Putamen (tissue), 1 donor: ENCODE measurements at places on chromosomes 1 and 21.

GRCh38 chr1:67431156-67431765 is 1.1 kb upstream of the SERBP1 start:
- DNase-seq, result no peak

DNA sequence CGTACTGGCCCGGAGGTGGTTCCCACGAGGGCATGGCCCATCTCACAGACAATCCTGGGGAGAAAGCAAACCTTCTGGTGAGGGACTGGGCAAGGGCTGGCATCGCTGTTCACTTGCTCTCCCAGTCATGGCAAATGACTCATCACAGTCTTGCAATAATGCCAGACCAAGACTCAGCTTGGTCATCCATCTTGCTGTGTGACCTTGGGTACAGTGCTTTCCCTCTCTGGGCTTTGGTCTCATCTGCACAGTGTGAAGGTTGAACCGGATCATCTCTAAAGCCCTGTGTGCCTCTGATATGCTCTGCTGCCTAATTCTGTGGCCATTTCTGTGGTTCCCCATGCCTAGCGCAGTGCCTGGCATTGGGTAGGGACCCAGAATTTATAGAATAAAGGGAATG is 143.6 kb upstream of the CD34 start:
- DNase-seq, result no peak

DNA sequence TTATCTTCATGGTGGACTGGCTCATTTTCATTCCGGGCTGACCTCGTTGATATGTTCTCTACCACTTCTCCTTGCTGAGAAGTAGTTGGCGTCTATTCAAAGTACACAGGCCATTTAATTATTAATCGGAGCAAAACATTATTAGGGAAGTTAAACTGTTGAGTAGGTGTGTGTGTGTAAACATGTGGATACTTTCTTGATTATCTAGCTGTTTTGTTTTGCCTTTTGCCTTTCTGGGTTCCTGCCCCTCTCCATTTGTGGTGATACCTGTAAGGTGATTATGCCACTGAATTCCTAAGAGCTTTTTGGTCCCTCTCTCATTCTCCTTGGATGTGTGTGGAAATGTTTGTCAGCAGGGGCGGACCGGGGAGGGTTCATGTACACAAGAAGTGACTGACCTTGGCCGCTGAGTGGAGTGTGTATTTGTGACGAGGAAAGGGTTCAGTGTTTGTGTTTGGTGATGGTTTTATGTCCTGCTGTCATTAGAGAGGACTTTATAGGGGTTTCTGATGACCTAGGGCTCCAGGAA is 56.6 kb upstream of the PPP2R5A start:
- DNase-seq, result no peak

- no peak for DNase-seq
These were observed 490.4 kb upstream of the C1orf87 start for GRCh38 chr1:60563777-60564535.

DNA sequence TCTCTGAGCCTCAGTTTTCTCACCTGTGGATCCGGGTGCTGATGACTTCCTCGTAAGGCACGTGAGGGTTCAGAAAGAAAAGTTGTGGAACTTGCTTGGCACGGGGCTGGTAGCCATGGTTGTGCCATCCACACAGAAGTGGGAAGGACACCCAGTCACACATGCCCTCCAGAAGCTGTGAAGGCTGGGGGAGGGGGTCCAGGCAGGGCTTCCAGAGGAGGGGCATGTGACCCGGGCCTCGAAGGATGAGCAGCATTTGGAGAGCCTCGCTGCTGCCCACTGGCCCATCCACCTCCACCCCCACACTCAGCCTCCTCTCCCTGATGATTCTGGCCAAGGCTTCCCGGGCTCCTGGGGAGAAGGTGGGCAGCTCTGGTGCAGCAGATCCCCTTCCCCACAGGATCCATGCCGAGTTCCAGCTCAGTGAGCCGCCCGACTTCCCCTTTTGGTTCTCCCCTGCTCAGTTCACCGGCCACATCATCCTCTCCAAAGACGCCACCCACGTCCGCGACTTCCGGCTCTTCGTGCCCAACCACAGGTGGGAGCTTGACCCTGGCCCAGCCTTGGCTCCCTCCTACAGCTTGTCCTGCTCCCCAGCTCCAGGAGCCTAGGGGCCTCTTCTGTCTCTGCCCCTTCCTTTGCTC is 9.4 kb downstream of the SELENON start:
- no peak for DNase-seq

GRCh38 chr1:101044749-101045148 is 19.2 kb upstream of the DPH5 start:
- no peak for DNase-seq

GRCh38 chr21:28447462-28447861 is 545.2 kb downstream of the LTN1 start:
- DNase-seq, result no peak

DNA sequence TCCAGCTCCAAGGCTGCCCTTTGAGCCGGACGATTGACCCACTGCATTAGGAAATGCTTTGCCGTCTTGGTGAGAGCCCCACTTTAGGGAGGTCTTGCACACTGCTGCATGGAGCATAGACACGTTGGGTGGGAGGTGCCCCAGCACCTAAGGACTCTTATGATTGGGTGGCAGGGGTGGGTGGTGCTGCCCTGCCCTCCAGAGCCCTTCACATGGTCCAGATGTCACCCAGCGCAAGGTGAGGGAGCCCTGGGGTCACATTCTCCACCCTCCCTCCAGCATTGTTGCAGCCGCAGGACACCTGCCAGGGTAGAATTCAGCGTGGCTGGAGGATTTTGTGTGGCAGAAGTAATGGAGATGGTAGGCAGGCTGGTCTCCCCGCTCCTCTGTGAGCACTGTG is 137.4 kb upstream of the COL6A1 start:
- DNase-seq, result no peak

- DNase-seq, result no peak
These were observed 61.6 kb downstream of the SLX9 start for GRCh38 chr21:45001134-45002095.

- DNase-seq, result no peak
These were observed 106.6 kb upstream of the BARHL2 start for GRCh38 chr1:90823686-90824085.

- DNase-seq, result peak; percentile 30
These were observed 33.3 kb downstream of the RCC2 start for GRCh38 chr1:17405898-17406759.

DNA sequence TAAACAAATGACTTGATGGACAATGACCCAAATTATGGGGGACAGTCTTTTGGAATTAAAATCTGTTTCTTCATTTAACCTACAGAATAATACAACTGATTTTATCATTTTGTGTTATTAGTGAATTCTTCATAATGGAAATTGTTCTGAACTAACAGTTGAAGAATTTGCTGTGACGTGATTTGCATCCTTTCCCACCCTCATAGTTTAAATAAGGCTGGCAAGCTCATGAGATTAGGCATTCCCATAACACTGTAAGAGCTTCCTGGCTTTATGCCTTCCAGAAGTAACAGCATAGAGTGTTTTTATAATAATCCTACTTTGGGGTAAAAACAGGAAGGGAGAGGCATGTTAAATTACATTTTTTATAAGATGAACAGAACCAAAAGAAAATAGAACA is 95.7 kb downstream of the ATP6V1G3 start:
- DNase-seq, result no peak

- no peak for DNase-seq
These were observed 372.1 kb upstream of the B3GALT2 start for GRCh38 chr1:193558491-193559028.

GRCh38 chr1:233015965-233016364 is 65.6 kb downstream of the NTPCR start:
- DNase-seq, result no peak

GRCh38 chr21:38958940-38959691 is 153.4 kb downstream of the ETS2 start:
- peak; percentile 3 for DNase-seq

DNA sequence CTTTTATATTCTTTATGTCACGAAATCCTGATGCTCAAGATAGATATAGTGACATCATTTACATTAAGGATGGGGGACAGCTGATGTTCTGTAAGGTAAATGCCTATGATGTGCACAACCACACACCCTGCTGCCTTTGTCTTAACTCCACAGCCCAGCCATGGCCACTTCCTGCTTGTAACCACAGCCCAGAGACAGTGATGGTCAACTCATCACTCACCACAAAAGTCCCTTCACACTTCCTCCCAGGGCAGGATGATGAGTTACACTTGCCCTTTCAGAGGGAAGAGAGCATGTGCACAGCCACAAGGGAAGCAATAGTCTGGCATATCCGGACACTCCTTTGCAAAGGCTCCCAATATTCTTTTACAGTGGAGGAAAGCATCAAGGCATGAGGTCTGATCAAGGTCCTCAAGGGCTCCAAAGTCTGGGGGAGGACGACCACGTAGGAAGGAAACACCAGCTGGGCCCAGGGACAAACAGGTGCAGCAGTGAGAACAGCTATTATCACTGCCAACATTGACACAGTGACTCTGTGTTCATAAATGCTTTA is 53.8 kb downstream of the PLPP3 start:
- no peak for DNase-seq

DNA sequence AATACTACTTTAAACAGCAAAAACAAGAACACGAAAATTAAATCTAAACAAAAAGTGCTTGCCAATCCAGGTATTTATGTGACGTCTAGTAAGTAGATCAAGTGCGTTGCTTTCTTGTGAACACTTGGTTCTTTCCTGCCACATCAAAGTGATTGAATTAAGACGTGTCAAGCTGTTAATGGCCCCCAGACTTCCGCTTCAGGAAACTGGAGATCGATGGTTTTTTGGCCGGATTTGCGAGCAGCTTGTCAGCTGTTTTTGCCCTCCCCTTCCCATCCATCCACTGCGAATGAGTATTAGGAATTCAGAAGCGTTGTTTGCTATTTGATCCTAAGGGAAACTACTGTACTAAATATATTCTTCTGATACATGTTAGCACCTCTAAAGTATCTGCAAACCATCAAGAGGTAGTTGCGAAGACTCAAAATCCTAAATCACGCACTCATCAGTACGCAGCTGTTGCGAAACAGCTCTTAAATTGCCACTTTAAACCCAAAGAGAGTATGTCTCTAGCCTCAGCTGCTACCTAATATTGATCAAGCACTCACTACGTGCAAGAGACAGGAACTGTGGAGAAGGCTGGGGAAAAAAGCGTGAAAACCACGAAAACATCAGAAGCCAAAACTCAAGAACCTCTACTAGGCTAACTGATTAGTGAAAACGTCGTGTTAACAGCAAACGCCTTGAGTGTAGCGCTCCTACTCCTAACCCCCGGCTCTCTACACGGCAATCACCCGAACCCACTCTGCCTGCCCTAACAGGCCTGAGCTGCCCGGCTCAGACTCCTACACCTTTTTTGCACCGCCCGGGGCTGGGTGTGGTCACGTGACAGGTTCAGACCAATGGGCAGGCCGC is 473 bp upstream of the BRDT start:
- no peak for DNase-seq

GRCh38 chr21:15088488-15088887 is 23.7 kb upstream of the NRIP1 start:
- DNase-seq, result no peak

DNA sequence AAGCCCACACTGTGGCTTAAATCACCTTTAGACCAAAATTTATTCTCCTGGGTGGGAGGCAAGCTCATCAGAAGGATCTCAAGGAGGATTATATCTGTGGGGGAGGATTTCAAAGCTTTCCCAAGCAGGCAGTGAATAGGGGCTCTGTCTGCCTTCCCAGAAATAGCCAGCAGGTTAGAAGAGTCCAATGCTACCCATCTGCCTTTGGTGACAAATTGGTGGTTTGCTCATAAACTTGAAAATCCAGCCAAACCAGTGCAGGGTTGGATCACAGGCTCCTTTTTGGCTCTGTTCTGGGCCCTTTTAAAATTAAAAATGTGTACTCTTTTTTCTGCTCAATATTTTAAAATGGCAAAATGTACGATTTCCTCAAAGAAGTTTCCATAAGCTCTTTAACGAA is 118.9 kb upstream of the ZC3H11B start:
- no peak for DNase-seq

DNA sequence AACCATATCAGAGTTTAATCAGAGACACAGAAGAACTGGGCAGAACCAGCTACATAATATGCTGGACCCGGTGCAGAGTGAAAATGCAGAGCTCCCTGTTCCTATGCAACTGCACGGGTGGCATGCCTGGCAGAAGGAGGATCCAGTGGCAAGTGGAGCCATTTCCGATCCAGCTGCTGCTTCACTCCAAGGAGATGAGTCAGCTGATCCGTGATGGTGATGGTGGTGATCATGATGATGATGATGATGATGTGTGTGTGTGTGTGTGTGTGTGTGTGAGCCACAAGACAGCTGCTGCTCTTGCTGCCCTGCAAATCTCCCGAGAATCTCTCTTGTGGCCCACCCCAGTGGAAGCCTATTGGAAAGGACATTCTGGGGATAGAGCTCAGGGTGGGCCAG is 133.0 kb downstream of the URB2 start:
- DNase-seq, result no peak

- no peak for DNase-seq
These were observed 67.3 kb downstream of the URB2 start for GRCh38 chr1:229693129-229693900.

GRCh38 chr1:208230668-208231529 is 13.3 kb downstream of the PLXNA2 start:
- no peak for DNase-seq
